ENCODE measurements at places on chromosomes 6 and 20. TPM values are rescaled to one million over a fixed set of nuclear protein-coding genes. Genes with fewer than 3 reads are reported as not detected.

FRS3 gene
- polyA plus RNA-seq: 6.8 TPM

BRD2 gene
- 64.4 TPM for polyA plus RNA-seq

CCM2L gene
- polyA plus RNA-seq: 4.0 TPM

SMIM13 gene
- polyA plus RNA-seq: 7.6 TPM

BMP5 gene
- polyA plus RNA-seq: 1.7 TPM

C6orf52 gene
- polyA plus RNA-seq: 0.47 TPM

CAGE1 gene
- not detected for polyA plus RNA-seq

SLC22A2 gene
- not detected for polyA plus RNA-seq

MLIP gene
- polyA plus RNA-seq: 51.5 TPM

ADGRF5 gene
- 14.3 TPM for polyA plus RNA-seq
